ENCODE measurements at places on chromosomes 3 and 15.

DNA sequence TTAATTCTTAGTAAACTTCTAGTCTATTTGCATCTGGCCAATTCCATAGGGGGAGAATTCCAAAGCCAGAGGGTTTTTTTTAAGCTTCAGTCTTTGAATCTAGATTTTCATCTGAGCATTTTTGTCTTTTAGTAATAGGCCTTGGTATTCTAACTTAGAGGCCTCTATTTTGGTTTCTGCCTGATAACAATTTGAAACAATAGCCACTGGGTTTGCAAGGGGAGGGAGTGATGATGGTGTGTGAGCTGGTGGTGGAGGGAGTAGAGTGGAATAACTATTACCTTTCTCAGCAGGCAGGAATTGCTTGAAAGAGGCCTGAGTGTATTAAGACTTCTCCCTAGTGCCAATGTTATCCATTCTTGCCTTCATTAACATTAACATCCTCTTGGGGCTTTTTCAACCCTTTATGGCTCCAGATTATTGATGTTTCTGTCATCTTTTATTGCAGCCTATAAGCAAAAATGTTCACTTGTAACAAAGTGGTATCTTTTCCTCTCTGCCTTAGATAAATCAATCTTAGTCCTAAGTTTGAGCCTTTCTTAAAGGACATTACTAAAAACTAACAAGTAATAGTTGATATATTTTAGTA, 26.5 kb upstream of the TCF12 start:
- DNase-seq, result no peak

GRCh38 chr15:66236806-66237375, 16.7 kb downstream of the MEGF11 start:
- no peak for DNase-seq

GRCh38 chr3:119969759-119970158, 124.5 kb downstream of the GSK3B start:
- DNase-seq, result no peak

DNA sequence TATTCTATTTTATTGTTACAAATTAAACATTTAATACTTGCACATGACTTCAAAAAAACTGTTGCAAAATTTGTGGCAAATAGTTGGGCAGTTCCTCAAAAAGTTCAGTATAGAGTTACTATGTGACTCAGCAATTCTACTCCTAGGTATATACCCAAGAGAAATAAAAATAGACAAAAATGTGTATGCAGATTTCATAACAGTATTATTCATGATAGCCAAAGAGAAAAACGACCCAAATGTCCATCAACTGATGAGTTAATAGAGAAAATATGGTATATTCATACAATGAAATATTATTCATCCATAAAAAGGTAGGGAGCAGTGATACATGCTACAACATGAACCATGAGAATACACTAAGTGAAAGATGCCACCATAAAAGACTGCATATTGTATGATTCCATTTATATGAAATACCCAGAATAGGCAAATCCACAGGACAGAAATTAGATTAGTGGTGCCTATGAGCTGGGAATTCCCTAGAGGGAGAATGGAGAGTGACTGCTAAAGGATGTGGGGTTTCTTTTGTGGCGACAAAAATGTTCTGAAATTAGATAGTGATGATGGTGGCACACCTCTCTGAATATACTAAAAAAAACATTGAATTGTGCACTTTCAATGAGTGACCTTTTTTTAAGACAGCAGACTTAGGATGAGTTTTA, 31.6 kb upstream of the CLASP2 start:
- DNase-seq, result no peak

DNA sequence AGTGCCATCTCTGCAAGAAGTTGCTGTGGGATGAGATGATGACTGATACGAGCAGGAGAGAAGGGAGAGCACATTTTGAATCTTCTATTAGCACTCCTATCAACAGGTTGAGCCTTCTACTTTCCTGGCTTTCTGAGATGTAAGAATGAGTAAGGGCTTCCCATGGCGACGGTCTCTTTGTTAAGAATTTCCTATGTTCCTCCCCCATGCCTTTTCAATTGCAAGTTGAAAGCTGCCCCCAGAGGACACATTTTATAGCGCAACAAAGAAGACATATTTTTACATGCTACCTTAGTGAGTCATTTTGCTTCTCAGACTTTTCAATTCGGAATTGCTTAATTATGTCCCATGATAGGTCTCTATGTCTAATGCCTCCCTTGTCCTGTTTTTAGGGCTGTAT, 71.3 kb upstream of the LRTM1 start:
- no peak for DNase-seq

- DNase-seq, result no peak
Observed at GRCh38 chr15:50854601-50855490, 53.6 kb upstream of the AP4E1 start.

DNA sequence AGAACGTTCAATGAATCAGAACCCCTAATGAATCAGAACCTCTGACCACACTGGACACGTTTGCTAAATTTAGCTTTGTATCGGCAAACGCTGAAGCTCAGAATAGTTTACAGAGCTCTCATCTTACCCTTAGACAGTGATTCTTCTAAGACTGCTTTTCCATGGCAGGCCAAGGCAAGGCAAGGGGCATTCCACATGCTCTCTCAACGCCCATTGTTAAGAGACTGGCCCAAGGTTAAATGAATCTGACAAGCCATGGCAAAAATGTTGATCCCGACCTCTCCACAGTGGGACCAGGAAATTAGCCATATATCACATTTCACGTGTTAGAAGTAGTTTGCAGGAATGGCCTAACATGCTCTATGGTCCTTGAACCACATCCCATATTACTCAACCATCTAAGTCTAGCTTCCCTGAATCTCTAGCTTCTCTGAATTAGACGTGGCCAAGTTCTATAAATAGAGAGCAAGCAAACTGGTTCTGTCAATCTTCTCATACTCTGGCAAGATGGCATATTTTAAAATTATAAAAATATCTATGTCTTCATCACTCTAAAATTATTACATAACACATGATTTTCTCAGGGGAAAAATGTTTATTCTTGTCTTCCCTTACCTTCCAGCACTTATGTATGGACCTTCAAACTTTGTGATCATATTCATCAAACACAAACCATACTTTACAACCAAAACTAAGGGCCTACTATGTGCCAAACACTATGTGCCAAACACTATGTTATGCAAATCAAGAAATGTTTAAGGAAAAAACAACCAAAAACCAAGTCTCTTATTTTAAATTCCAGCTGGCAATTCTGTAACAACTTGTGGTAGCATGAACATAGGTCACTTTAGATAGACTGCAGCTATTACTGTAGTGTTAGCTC, 54.3 kb downstream of the AAGAB start:
- no peak for DNase-seq

GRCh38 chr15:22927761-22928160, 52.4 kb downstream of the CYFIP1 start:
- DNase-seq, result no peak

- no peak for DNase-seq
Observed at GRCh38 chr15:62474771-62475124, 309.7 kb upstream of the C2CD4B start.

- DNase-seq, result no peak
Observed at GRCh38 chr3:65500398-65501306, 538.1 kb downstream of the MAGI1 start.

- DNase-seq, result no peak
Observed at GRCh38 chr3:73245459-73245858, 184.0 kb downstream of the EBLN2 start.

GRCh38 chr3:11438646-11439045, 166.4 kb downstream of the ATG7 start:
- DNase-seq, result no peak

DNA sequence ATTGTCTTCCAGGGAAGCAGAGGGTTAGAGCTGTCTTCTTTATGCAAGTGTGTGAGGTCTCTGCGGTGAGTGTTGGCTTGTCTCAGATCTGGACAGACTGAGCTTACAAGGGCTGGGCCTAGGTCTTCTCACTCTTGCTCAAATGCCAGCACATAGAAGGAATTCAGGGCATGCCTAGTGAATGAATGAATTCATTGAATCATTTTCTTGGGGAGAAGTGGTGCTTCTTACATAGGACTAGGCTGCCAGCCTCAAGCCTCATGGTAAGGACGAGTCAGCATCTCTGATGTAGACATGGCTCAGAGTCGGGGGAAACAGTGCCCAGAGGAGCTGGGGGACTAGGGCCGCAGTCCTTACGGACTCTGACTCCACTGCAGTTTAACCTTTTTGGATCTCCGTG, 17.2 kb downstream of the MKRN2 start:
- no peak for DNase-seq

DNA sequence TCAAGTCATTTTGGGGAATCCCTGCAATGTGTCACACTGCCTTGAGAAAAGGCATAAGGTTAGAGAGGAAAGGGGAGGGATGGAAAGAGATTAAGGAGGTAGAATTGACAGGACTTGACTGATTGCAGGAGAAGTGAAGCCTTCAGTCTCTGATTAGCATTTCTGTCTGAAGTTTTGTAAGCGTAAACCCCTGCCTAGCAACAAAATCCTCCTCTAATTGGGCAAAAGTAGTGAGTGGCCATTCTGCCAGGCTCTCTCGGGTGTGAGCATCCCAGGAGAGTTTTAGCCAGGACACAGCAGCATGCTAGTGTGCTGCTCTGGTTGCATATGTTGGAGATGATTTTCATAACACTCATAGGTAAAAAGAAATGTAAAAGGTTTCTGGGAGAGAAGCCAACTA, 117.0 kb upstream of the MRPL3 start:
- DNase-seq, result no peak

- no peak for DNase-seq
Observed at GRCh38 chr3:139597947-139598346, 58.4 kb upstream of the RBP1 start.

DNA sequence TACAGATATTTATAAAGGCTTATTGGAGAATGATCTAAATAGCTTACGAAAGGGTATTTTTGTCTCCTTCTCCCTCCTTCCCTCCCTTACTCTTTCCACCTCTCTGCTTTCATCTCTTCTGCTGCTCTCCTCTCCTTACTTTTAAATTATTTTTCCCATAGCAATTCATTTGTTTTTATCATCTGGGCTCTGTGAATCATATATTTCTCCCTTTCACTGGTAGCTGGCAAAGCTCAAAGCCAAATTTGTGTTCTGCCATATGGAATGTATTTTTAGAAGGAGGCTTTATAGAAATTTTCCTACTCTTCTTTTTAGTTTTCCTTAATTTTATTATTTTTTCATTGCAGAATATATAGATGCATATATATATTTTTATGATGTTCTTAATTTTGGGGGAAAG, 385.8 kb downstream of the C3orf38 start:
- no peak for DNase-seq

- DNase-seq, result no peak
Observed at GRCh38 chr3:64358853-64359252, 133.6 kb upstream of the PRICKLE2 start.

DNA sequence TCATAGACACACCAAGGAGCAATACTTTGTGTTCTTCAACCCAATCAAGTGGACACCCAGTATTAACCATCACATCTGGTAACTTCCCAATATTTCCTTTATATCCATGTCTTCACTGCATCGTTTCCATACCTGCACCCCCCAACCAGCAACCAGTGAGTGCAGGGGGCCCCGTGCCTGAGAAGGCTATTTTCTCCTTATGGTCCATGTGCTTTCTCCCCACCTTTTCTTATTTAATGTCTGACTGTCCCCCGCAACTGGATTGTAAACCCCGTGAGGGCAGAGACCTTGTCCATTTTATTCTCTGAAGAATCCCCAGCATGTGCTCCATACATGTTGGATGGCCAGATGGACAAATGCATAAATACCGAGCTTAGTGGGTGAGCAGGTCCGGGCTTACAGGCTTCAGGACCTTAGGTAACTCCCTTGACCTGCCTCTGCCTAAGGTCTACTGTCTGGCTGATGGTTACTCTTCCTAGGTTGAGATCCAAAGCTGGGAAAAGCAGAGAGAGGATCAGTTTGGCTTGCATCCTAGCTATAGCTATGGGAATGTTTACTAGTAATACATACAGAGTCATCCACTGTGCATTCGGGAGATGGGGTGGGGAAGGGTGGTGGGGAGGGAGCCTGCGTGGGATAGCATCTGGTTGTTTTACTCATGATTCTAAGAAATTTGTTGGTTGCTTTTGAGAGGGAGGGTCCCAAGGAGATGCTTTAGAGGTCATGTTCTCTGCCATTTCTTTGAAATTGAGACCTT, 41.5 kb downstream of the PXYLP1 start:
- DNase-seq, result no peak

DNA sequence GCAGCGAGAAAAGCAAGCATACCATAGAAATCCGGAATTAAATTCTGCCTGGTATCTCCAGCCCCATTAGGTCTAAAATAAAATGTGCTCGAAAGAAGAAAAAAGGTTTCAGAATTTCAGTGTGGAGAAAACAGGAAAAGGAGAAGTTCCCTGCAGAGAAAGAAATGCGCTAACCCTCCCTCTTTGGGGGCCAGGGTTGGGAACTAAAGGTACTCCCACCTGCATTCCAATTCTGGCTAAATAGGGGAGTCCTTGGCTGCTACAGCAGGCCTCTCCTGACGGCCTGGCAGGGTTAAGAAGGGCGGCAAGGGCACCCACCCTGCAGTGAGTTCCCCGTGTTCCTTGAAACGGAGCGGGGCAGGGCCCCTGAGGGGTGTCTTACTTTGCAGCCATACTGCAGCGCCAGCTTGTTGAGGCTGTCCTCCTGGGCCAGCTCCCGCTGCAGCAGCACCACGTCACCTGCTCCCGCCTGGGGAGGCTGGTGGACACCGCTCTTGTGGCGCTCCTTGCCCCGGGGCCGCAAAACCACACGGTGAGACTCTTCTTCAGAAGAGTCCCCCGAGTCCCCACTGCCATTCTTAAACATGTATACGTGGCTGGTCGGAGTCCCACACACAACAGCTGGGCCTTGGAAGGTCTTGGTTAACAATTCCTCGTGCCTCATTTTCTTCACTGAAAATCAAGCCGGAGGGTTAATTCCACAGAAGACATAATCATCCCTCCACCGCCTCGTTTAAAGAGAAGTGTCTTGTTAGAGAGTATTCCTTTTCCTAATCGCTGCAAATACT, 1.7 kb downstream of the LYSMD4 start:
- DNase-seq, result no peak

DNA sequence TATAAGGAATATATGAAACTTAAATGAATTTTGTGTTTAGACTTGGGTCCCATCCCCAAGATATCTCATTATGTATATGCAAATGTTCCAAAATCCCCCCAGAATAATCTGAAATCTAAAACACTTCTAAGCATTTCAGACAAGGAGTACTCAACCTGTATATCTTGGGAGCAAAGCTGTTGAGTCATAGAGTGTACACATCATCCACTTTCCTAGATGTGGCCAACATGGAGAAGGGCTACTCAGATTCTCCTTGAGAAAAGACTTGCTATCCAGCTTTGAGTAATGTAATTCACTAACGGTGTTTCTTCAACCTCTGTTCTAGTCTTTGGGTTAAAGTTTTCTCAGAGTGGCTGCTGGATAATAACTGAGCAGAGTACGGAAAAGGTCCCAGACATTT, 215.5 kb upstream of the POU1F1 start:
- no peak for DNase-seq

- no peak for DNase-seq
Observed at GRCh38 chr3:182234881-182235280, 523.2 kb downstream of the SOX2 start.

DNA sequence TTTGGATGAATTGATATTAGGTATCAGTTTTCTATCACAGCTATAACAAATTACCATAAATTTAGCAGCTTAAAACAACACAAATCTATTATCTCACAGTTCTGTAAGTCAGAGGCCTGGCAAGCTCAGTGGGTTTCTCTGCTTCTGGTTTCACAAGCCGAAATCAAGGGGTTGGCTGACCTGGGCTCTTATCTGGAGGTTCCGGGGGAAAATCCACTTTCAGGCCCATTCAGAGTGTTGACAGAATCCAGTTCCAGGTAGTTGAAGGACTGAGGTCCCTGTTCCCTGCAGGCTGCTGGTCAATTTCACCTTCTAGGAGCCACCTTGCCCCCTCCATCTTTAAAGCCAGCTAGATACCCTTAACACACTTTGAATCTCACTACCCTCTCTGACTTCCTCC, 11.1 kb upstream of the HHATL start:
- no peak for DNase-seq

Measured in cortex of kidney (tissue), 1 donor.